Thoracic aorta (tissue), 2 donors: ENCODE measurements at places on chromosomes 6 and 20.

DNA sequence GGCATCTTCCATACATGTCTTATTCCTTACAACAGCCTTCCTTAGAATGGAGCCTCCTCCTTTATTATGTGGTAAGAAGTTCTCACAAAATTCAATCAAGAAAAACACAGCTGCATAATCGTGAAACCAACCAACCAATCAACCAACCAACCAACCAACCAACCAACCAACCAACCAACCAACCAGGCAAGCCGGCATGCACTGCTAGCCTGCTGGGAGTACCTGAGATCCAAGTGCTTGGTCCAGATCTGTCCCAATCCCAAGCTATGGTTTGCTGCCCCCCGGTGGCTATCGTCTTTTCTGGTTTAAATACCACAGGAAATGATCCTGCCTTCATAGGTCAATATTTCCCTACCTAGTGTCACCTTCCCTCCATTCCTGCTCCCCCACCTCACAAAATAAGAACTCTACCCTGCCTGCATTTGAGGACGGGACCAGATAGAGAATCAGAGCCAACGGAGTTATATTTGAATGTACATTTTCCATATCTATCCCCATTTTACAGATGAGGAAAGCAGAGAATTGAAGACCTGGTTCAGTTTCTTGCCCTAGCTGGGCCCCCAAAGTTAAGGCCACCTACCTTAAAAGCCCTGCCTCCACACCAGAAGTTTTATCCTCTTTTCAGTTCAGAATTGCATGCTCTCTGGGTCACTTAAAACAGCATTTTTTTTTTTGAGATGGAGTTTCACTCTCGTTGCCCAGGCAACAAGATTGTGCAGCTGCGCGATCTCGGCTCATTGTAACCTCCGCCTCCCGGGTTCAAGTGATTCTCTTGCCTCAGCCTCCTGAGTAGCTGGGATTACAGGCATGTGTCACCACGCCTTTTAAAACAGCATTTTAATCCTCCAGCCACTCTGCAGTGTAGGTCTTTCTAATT, 27.1 kb downstream of the RAB44 start:
- peak; percentile 27 for DNase-seq

DNA sequence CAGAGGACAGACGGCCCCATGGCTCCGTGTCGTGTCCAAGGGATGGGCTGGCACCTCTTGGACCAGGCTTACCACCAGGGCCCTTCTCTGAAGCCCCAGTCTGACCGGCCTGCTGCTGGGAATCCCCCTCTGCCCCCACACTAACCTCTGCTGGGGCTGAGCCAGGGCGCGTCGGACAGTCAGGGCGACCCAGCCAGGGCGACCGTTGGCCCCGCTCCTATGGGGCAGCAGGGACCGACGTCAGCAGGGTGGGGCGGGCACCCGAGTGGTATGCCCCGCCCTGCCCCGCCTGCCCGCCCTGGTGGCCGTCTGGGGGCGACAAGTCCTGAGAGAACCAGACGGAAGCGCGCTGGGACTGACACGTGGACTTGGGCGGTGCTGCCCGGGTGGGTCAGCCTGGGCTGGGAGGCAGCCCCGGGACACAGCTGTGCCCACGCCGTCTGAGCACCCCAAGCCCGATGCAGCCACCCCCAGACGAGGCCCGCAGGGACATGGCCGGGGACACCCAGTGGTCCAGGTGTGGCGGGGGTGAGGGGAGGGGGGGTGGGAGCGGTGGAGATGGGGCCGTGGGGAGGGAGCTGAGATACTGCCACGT, at the start of gene SLC17A9:
Gene SLC17A9 (plus strand): TSS at position 337 of the 595 bp plus-strand sequence. CDS start 122 bp downstream, at position 459.
- peak; percentile 28 for DNase-seq

- no peak for DNase-seq
These were observed 517.5 kb downstream of the TBC1D32 start for GRCh38 chr6:120816794-120817193.

DNA sequence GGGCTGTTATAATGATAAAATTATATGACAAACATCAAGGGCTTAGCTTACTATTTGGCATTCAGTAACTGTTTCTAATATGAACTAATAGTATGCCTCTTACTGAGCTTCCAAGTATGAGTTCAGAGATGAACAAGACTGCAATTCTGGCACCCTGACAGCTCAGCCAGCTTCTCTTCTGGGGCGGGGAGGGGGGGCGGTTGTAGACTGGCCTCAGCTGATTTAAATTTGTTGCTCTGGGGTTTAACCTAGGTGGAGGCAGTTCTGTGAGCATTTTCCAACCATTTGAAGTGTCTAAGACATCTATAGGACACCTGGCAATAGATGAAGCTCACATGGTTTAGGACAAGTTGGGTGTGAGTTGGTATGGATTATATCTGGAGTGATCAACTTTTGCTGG, 401.9 kb downstream of the QKI start:
- DNase-seq: no peak

GRCh38 chr20:20782231-20782630, 69.8 kb upstream of the RALGAPA2 start:
- DNase-seq: no peak

DNA sequence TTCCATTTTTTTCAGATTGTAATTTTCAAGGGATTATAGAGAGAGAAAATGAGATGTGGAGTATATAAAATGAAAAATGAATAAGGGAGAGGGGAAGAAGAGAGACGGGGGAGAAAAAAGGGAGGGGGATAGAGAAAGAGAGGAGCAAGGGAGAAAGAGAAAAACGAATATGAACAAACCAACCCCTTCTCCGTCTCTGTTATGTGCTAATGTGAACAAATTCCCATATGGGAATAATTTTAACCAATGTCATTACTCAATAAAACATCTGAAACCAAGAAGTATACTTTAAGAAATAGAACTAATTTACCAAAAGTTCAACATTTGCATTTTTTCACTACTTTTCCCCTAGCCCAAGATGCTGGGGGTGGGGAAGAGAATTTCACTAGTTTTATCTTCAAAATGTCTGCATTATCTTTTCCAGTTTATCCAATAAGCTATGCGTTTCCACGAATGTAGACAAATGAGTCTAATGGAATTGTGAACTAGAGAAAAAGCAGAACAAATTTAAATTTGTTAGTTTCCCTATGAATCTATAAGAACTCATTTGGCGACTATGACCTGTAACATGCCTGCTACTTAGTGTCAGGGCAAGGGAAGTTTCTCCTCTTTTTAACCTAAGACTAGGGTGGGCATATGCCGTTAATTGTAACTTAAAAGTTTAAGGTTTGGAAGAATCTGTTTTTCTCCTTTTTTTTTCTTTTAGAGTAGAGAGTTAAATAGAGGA, 286.3 kb downstream of the BTBD9 start:
- DNase-seq: no peak

DNA sequence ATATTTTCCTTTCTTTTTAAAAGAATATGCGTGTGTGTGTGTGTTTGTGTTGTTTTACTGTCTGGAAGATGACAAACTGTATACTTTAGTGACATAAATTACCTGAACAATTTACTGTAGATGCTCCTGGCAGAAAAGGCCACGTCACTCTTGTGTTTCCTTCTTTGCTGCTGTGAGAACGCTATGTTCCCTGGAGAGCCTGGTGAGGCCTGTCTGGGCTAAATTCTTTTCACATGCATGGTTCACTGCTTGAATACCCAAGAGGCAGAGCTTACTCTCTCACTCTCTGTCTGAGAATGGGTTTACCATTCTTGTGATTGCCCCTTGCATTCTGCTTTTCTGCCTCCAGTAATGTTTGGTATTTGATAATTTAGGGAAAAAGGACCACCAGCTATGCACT, 64.3 kb downstream of the EDN1 start:
- DNase-seq: peak; percentile 34

- no peak for DNase-seq
These were observed at the start of gene ARFGEF3 for GRCh38 chr6:138161338-138162110. Gene ARFGEF3 (plus strand): TSS chr6:138161939. CDS start chr6:138162087, 148 bp downstream.

DNA sequence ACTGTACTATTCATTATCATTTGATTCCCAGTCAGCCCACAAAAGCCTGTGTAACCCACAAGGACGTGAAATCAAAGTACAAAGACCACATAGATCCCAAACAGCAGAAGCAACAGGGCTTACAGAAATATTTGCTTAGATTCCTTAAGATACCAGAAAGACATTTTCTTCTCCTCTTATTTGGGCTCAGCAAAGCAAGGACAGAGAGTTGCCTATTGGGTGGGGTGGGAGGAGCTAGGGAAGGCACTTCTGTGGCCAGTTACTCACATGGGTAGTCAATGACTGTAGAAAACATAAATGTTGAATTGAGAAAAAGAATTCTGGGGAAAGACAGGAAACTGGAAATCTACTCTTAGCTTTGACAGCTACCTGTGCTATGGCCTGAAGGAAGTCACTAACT, 19.8 kb downstream of the PDE7B start:
- DNase-seq: no peak

GRCh38 chr6:136324686-136325380, 35.2 kb upstream of the BCLAF1 start:
- no peak for DNase-seq

- no peak for DNase-seq
These were observed 83.6 kb downstream of the TMEM170B start for GRCh38 chr6:11621119-11621518.

DNA sequence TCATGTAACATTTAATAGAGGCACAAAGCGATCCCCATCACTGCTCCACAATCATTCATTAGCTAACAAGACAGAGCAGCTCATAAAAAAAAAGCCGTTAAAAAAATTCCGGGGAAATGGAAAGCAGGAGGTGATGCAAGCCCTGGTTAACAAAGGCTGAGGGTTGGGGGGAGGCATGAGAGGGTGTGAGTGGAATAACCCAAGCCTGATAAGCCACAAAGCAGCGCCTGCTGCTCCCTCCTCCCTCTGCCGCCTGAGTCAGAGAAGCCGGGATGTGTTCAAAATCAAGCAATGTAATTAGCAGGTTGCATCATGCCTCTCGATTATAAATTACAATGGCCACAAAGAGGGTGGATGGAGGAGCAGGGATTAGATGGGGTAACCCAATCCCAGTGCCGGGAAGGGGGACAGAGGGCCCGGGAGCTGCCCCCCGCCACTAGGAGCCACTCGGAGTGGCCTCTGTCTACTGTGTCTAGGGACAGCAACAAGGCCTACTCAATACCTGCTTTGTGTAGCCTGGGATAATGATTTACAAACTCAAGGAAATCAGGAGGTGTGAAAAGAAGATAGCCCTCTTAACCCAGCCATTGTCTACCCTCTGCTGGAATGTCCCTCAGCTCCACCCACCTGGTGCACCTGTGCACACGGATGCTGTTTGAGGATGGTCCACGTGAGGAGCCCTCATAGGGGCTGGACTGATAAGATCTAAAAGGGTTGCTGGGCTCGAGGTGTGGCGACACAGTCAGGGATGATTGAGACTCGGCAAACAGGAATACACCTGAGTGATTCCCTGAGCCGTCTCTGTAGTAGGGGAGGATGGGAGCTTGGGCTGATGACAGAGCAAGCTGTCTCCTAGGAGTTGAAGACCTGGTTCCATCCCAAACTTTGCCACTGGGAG, 156.9 kb downstream of the VEGFA start:
- DNase-seq: no peak

DNA sequence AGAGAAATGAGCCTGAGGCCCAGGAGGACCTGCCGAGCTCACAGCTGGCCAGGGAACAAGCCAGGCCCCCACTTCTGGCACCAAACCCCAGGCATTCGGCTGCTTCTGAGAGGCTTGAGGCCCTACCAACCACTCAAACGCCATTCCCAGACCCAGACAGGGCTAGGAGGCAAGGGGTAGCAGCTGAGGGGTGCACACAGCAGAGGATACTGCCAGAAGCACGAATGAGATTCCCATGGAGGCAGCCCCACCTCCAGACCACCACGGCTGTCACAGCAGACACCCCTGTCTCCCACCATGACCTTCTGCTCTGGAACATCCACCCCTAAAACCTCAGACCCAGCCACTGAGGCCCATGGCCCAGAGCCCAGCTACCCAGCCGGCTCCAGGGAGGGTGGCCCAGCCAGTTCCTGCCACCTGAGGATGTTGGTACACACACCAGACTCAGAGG, 36.1 kb downstream of the NTSR1 start:
- no peak for DNase-seq

GRCh38 chr6:114020196-114020595, 49.2 kb upstream of the HDAC2 start:
- DNase-seq: no peak

DNA sequence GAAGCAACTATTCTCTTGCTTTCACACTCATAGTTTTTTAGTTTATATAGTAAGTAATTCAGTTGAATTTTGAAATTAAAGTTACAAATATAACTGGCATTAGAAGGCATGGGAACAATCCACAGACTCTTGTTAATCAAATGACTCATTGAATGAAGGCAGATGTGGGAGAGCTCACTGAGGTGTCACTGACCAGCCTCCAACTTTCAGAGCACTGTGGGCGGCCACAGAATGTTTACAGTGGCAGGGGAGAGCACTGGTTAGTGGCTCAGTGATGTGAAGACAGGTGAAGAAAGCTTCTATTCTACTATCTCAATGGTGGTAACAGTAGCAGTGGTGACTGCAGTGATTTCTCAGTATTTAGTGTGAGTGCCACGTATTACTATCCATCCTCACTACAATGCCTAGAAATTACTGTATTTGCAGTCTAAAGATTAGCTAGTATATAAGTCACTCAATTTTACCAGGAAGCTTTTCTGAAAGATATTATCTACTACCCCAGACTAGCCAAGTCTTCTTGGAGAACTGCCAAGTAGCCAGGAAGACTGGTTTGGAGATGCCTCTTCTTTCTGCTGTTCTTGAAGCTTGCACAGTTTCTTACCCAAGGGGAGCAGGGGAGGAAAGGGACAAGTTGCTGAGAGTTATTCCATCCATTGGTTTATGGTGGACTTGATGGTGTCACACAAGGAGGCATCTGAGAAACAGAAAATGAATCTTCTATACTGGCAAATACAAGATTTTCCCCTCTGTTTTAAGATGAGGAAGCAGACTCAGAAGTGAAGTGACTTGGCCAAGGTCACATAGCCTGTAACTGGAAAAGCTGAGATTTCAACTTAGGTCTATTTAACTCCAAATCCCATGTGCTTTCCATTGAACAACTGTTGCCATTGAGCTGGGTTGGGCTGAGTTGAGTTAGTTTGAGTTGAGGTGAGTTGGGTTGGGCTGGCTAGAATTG, 231.2 kb downstream of the ANKRD60 start:
- no peak for DNase-seq

- no peak for DNase-seq
These were observed 27.0 kb downstream of the RPRD1B start for GRCh38 chr20:38060536-38060935.

DNA sequence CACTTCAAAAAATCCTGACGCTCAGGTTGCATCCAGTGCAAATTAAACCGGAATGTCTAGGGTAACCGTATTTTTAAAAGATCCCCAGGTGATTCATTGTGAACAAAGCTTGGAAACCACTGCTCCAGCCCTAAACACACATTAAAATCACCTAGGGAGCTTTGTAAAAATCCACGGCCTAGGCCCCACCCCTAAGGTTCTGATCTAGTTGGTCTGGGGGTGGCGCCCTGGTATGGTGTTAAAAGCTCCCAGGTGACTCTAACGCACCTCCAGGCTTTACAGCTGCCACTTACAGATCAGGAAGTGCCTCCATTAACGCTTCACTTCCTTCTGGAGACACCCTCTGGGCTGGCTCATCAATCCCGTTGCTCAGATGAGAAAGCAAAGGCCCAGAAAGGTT, 92.2 kb downstream of the GRM4 start:
- DNase-seq: no peak

- DNase-seq: no peak
These were observed 33.2 kb upstream of the TTPAL start for GRCh38 chr20:44442298-44443070.
